Panc1 (cell line): ENCODE measurements at places on chromosomes 7 and 10. TPM values are rescaled to one million over a fixed set of nuclear protein-coding genes. Genes with fewer than 3 reads are reported as not detected.
A peak's percentile ranks its signal among the peaks of the same experiment; 100 is the strongest.

EFCAB10 gene
- total RNA-seq: not detected

TLX1 gene
- total RNA-seq: 0.13 TPM

STEAP2 gene
- 4.1 TPM for total RNA-seq

ZNF316 gene
- total RNA-seq: 37.8 TPM

PON2 gene
- total RNA-seq: 116 TPM

CPN1 gene
- total RNA-seq: not detected

DNA sequence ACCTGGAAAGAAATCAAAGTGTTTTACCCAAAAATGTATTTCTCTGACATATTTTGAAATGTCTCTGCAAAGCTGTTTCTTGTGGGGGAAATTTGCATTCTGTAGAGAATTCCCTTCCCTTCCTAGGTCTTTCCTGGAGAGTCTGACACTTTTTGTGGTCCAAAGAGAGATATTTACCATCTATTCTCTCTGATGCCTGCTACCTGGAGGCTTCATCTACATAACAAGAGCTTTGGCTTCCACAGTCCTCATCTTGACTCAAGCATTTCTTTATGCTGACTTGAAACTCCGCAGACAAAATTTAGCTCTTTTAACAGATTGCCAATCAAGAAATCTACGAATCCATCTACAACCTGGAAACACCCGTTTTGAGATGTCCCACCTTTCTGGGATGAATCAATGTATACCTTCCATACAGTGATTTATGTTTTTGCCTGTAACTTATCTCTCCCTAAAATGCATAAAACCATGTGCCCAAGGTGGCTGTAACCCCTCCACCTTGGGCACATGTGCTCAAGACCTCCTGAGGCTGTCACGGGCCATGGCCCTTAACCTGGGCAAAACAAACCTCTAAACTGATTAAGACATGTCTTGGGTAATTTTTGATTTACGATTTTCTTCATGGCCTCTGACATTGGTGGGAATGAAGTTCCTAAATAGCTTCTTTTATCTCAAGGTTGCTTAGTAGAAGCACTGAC lies 334.7 kb downstream of the GALNT17 start:
- H3K27me3 ChIP-seq: no peaks in the 10 kb centered on the region
- DNase-seq: no peak
- no peaks in the 10 kb centered on the region for H3K4me1 ChIP-seq

- H3K4me1 ChIP-seq: no peaks in the 10 kb centered on the region; the same call in 1 of the 2 replicates
- H3K27me3 ChIP-seq: no peaks in the 10 kb centered on the region
- H3K4me3 ChIP-seq: no peak overlapping the region
- no peak overlapping the region for H3K27ac ChIP-seq
Measured at GRCh38 chr10:22984066-22984465, 56.2 kb downstream of the ARMC3 start.

DNA sequence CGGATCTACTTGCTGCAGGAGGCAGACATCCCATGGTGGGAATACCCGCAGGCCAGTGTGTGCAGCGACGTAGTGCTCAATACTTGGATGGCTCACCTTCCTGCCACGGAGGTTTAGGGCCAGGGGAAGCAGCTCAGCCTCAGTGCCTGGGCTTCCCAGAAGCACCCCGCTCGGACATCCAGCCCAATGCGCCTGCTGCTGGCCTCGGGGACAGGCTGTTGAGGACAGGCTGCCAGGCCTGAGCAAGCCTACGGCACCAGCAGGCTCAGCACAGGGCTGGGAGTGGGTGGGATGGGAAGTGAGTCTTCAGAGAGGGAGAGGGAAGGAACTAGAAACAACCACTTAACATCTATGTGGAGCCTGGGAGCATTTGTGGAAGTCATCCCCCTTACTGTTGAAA lies 441.3 kb upstream of the MGMT start:
- H3K36me3 ChIP-seq: no peaks in the 10 kb centered on the region
- H3K4me1 ChIP-seq: no peaks in the 10 kb centered on the region; the same call in 1 of the 2 replicates
- no peak overlapping the region for H3K27ac ChIP-seq
- no peak overlapping the region for H3K4me3 ChIP-seq

- H3K4me3 ChIP-seq: no peak overlapping the region
- DNase-seq: peak; percentile 28
Measured at GRCh38 chr10:69914398-69915214, 112.9 kb downstream of the COL13A1 start.

- H3K27ac ChIP-seq: no peak overlapping the region
- H3K4me3 ChIP-seq: no peak overlapping the region
- no peaks in the 10 kb centered on the region for H3K27me3 ChIP-seq
- H3K4me1 ChIP-seq: no peaks in the 10 kb centered on the region
- DNase-seq: no peak
- no peaks in the 10 kb centered on the region for H3K36me3 ChIP-seq
Measured at GRCh38 chr10:26457088-26457487, 18.9 kb downstream of the APBB1IP start.

GRCh38 chr7:131574741-131575140 lies 18.3 kb upstream of the PODXL start:
- H3K4me3 ChIP-seq: no peak overlapping the region
- no peak for DNase-seq
- H3K27ac ChIP-seq: no peak overlapping the region
- H3K4me1 ChIP-seq: no peaks in the 10 kb centered on the region
- no peaks in the 10 kb centered on the region for H3K36me3 ChIP-seq
- H3K27me3 ChIP-seq: no peaks in the 10 kb centered on the region

DNA sequence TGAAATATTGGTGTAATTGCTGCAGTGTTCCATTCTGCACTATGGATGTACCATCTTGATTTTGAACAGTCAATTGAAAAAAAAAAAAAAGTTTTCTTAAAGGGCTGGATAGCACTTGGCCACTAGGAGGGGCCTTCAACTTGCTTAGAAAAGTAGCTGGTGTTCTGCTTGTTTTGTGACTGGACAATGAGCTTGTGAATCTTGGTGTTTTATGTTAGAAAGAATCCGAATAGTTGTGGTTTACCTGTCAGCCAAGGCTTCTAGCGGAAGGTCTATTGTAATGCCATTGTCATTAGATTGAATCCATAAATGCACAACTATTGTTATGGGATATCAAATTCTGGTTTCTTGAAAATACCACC lies 77.1 kb downstream of the BMPER start:
- peaks cover 2% of the 10 kb centered on the region; the same call in 1 of the 2 replicates for H3K4me1 ChIP-seq
- H3K36me3 ChIP-seq: no peaks in the 10 kb centered on the region
- no peak overlapping the region for H3K27ac ChIP-seq
- no peak for DNase-seq
- no peak overlapping the region for H3K4me3 ChIP-seq
- no peaks in the 10 kb centered on the region for H3K27me3 ChIP-seq

DNA sequence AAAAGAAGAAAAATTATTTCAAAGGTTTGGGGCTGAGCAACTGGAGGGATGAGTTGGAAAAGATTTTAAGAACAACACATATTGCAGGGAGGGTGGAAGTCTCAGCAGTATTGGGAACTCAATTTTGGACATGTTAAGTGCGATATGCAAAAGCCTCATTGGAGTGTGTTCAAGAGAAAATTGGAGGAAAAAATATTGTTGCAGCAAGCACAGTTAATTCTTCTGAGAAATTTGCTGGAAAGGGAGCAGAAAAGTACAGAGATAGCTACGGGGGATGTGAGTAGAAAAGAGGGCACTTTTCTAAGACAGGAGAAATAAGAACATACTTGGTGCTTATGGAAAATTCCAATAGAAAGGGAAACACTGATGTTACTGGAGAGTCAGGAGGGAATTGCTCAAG lies 59.8 kb upstream of the MAGI2 start:
- no peaks in the 10 kb centered on the region for H3K36me3 ChIP-seq
- no peak overlapping the region for H3K4me3 ChIP-seq
- peak overlapping the region; percentile 1; the same call in 1 of the 2 replicates for H3K27ac ChIP-seq
- no peak for DNase-seq
- H3K4me1 ChIP-seq: peaks cover 3% of the 10 kb centered on the region; the same call in 1 of the 2 replicates
- H3K27me3 ChIP-seq: no peaks in the 10 kb centered on the region
